ENCODE measurements at places on chromosomes 7 and 10.

DNA sequence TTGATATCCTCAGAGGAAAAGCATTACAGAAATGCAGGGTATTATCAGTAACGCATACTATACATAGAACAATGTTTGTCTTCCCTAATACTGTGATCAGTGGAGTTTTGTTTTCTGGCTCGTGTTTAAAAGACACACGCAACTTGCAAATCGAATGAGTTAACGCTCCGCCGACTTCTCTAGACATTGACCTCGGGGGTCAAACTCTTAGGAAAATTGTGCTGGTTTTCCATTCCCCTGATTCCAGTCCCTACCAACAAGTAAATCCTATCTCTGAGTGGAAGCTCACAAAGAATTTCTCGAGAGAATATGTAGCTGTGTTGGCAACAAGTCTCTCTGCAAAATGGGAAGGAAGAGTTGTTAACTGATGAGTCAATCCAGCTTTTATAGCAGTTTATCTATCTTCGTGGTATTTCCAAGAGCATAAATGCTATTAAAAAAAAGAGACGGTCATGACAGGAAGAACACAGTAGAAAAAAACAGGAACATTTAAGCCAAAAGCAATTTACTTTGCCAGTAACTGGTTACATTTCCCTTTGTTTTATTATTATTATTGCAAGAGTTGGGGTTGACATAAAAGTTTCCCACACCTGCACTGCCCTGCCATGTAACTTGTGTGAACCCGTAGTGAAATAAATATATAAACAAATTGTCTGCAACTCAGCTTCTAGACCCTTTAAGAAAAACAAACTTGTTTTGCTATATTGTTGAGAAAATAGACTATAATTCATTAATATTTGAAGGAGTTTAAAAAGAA, 144.4 kb downstream of the ARID5B start:
- DNase-seq = no peak

DNA sequence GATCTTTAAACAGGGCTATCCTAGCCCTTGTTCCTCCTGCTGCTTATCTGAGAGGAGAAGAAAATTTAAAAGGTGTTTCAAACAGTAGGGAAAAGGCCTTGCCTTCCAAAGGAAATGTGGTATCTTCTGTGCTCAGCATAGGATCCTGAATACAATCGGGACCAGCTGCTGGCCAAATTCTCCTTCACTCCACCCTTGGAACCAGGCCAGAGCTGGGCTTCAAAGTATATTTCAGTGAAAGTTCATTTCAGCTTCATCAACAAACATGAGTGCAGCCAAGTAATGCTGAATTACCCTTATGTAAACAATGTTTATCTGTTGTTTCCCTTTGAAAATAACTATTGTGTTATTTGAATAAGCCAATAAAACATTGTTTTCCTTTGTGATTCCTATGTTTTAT, 146.5 kb upstream of the MEOX2 start:
- DNase-seq = no peak

DNA sequence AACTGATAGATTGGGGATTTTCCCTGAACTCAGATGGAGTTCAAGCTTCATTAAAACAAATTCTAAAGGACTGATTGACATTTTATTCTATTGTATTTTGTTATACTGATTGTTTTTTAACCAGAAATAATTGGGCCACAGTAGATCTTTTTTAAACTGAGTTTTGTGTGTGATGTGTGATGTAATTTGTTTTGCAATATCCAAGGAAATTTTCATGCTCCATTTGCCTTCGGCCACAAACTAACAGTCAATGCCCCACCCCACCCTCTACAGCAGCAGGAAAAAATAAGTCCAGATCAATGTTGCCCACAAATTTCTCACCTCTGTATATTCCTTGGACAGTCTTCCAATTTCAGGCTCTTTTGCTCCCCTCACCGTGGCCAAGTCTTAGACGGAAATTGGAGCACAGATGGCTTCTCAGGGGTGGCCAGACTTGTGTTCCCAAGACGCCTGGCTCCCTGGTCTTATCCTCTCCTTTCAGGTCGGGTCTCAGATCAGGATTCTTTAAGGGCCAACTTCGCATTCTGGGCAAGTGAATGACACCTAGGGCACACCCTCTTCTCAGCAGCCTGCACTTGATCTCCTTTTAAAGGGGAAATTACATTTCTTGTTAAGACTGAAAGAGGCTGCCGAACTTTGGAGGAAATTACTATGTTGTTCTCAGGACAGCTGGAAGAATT, at the start of gene SVOPL:
TSS of gene SVOPL (minus strand) at position 506 of the 680 bp plus-strand sequence. CDS start 22,317 bp downstream, outside the sequence.
- no peak for DNase-seq

DNA sequence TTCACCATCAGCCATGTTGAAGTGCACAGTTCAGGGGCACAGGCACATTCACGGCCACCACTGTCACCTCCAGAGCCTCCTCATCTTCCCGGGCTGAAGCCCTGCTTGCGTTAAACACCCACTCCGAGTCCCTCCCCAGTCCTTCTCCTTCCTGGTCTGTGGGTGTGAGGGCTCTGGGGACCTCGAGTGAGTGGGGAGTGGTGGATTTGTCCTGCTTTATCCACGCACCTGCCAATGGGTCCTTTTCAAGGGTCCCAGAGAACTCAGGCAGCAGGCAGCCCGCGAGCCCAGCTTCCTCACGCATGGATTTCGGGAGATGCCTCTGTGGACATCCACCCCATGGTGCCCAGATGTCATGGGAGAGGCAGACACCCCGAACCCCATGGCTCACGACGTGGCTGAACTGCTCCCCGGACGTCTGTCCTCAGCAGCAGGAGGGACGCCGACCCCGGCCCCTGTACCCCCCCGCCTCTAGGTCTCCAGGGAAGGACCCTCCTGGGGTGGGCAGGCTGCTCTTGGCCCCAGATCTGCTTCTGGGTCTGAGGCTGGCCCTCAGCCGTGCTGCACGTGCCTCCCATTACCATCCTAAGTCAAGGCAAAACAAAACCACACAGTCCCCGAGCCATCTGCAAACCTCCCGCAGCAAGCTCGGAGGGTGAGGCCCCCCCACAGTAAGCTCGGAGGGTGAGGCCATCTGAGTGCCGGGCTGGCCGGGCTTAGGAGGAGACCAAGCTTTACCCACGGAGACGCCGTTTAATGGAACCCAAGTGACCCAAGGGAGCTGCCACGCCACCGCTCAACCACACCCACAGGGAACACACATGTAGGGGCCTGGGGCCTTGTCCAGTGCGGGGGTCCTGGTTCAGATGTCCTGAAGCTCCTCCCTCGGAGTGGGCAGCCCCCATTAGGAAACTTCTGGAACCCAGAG, 9.0 kb downstream of the CYP2W1 start:
- no peak for DNase-seq

- no peak for DNase-seq
Observed at GRCh38 chr7:50775836-50776235, 6.9 kb downstream of the GRB10 start.

- no peak for DNase-seq
Observed at GRCh38 chr7:115094163-115094562, 172.3 kb downstream of the MDFIC start.

GRCh38 chr10:46225597-46225996, 61.2 kb upstream of the ANTXRL start:
- DNase-seq = no peak

- no peak for DNase-seq
Observed at GRCh38 chr10:76456197-76456596, 1024.8 kb downstream of the LRMDA start.

DNA sequence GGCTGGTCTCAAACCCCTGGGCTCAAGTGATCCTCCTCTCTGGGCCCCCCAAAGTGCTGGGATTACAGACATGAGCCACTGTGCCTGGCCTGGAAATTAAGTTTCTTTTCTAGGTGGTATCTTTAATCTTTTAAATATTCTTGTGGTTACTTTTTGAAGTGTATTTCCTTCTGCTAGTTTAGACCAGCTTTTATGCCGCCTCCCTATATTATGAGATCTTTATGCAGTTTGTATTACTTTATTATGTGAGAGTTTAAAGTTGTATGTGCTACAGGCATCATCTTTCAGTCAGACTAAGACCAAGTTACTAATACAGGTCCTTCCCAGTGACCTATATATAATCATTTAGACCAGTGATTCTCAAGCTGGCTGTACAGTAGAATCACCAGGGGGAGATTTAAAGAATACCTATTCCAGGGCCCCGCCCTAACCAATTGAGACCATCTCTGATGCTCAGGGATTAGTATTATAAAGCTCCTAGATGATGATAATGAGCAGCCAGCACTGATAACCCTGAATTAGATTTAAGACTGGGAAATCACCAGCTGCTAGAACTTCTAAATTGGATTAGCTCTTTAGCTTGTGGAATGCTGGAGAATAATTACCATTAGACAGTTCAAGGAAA, 11.3 kb downstream of the INPP5F start:
- DNase-seq = no peak

GRCh38 chr7:157526913-157527634, 190.3 kb downstream of the DNAJB6 start:
- DNase-seq = no peak

DNA sequence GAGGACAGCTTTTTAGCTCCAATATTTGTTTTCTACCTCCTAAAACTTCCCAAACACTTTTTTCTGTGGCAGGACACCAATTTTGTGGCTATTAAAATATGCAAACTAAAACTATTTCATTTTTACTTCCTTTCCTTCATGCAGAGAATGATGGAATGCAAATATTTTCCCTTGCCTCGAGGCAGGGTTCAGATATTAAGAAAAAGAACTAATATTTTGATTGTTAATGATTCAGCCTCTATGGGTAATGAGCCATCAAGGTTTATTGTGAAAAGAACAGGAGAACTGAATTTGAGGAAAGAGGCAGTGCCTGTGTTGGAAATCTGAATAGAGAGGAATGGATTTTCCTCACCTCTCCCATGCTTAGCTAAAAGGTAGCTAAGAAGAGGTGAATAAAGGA, 43.1 kb upstream of the CASD1 start:
- DNase-seq = no peak

- DNase-seq = no peak
Observed at GRCh38 chr10:48531486-48531885, 73.4 kb downstream of the ARHGAP22 start.

DNA sequence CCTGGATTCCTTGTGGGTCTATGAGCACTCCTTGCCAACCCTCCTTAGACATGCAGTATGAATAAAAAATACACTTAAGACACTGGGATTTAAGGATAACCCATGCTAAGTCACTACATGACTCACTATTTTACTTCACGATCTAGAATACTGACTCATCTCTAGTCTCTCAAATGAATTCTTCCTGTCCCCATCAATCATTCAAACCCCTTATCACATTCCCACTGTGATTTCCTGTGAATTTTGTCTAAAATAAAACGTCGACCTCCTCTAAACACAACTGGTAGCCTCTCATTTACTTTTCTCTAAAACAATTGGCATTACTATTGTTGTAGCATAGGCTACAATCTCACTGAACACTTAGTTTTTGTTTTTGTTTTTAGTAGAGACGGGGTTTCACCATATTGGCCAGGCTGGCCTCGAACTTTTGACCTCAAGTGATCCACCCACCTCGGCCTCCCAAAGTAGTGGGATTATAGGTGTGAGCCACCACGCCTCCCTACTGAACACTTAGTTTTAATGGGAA, 3.9 kb upstream of the IQUB start:
- no peak for DNase-seq

DNA sequence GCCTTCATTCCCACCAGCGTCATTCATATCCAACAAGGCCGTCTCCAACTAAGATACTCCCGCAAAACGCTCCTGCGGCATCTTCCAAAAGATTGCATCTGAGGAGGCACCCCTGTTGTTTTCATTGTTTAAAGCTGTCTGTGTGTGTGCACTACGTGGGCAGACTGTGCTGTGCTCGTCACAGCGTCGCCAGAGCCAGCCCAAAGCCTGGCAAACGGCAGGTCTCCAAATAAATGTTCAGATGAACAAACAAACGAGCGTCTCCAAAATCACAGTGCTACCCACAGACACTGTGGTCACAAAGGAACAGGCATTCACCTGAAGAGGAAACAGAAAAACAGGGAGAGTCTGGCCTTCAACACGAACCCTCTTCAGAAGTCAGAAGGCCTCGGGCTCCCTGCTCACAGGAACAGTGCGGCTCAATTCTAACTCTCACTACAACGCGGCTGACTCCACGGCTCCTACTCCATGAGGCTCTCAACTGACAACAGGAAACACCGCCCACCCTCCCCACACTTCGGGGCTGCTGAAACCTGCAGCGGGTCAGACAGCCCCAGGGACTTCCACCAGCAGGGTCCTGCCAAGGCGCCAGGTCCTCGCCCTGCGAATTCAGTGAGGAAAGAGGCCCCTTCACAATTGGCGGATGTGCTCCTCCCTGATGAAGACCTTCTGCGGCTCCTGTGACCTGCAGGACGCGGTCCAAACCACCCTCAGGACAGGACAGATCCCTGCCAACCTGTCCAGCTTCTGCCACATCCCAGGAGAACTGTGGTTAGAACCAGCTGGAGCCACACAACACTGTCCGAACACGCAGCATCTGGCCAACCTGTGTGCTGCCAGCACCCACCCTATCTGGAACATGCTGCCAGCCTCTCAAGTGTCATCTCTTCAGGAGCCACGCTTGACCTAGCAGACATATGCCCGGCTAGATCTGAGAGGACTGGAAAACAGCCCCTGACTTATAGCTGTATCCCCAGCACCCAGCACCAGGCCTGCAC, 36.1 kb downstream of the MAD1L1 start:
- no peak for DNase-seq

GRCh38 chr10:4786043-4786839, 39.8 kb upstream of the AKR1E2 start:
- DNase-seq = no peak

- no peak for DNase-seq
Observed at GRCh38 chr7:133290676-133291333, 37.9 kb downstream of the EXOC4 start.

DNA sequence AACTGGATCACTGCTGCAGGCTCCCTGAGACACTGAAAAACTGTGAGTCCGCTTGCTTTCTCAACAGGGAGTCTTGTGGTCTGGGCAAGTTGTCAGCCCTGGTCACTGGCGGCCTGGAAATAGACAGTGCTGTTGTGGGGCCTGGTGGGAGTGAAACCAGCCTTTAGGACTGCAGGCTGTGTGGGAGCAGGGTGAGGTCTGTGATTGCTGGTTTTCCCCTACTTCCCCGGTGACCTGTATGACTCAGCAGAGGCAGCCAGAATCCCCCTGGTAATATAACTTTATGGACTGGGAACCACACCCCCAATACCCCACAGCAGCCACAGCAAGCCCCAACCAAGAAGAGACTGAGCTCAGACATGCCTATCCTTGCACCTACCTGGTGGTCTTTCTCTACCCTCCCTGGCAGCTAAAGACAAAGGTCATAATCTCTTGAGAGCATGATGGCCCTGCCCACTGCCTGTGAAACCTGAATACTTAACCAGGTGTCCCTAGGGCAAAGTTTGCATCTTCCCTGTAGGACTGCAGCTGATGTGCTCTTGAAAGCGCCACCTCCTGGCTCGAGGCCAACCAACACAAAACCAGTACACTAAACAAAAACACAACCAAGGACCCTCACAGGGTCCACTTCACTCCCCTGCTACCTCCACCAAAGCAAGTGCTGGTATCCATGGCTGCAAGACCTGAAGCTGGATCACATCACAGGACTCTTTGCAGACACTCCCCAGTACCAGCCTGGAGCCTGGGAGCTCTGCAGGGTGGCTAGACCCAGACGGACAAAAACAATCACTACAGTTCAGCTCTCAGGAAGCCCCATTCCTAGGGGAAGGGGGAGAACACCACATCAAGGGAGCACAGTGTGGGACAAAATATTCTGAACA, 7.2 kb upstream of the ADAM22 start:
- no peak for DNase-seq

GRCh38 chr7:22549667-22550513, 49.9 kb upstream of the STEAP1B start:
- DNase-seq = no peak
